HepG2 (cell line): ENCODE measurements at places on chromosomes 2 and 18. TPM values are rescaled to one million over a fixed set of nuclear protein-coding genes. Genes with fewer than 3 reads are reported as not detected.

Gene TMEM169
- 4.3 and 4.5 TPM in 2 replicates for total RNA-seq

Gene FBXO15
- total RNA-seq = 0.09 TPM in 1 of 2 replicates, not detected in the other

Gene PARD6G
- total RNA-seq = 7.2 and 7.4 TPM in 2 replicates

Gene KLF7
- 1.9 and 2.6 TPM in 2 replicates for total RNA-seq

Gene ATP5MC3
- 676 and 882 TPM in 2 replicates for total RNA-seq

Gene RPIA
- 23.9 and 31.6 TPM in 2 replicates for total RNA-seq

Gene FEV
- not detected in 2 replicates for total RNA-seq

Gene HK2
- 13.2 and 24.4 TPM in 2 replicates for total RNA-seq

Gene CENPA
- total RNA-seq = 38.5 and 45.8 TPM in 2 replicates

Gene OTX1
- 3.0 and 5.0 TPM in 2 replicates for total RNA-seq

Gene IHH
- total RNA-seq = 0.15 and 0.42 TPM in 2 replicates

Gene POTEJ
- total RNA-seq = 0.04 TPM in 1 of 2 replicates, not detected in the other

Gene TEKT4
- not detected in 2 replicates for total RNA-seq

Gene PAIP2B
- total RNA-seq = 0.29 and 0.46 TPM in 2 replicates

Gene GAL3ST2
- total RNA-seq = 0.20 and 0.72 TPM in 2 replicates

Gene TPO
- not detected in 2 replicates for total RNA-seq

Gene BCL2
- 0.42 and 0.53 TPM in 2 replicates for total RNA-seq

Gene TUBA3E
- total RNA-seq = not detected in 2 replicates

Gene FAM161A
- total RNA-seq = 3.4 and 5.0 TPM in 2 replicates

Gene KCNG2
- total RNA-seq = not detected in 2 replicates

Gene ARL5A
- total RNA-seq = 149 and 170 TPM in 2 replicates

Gene GPR35
- total RNA-seq = 21.6 and 27.1 TPM in 2 replicates

Gene UGT1A10
- total RNA-seq = 0.10 TPM in 1 of 2 replicates, not detected in the other

Gene CHRNG
- total RNA-seq = not detected in 2 replicates

Gene ST8SIA5
- 0.07 and 0.08 TPM in 2 replicates for total RNA-seq
